ENCODE measurements at places on chromosomes 1 and 21.
A peak's percentile ranks its signal among the peaks of the same experiment; 100 is the strongest.

DNA sequence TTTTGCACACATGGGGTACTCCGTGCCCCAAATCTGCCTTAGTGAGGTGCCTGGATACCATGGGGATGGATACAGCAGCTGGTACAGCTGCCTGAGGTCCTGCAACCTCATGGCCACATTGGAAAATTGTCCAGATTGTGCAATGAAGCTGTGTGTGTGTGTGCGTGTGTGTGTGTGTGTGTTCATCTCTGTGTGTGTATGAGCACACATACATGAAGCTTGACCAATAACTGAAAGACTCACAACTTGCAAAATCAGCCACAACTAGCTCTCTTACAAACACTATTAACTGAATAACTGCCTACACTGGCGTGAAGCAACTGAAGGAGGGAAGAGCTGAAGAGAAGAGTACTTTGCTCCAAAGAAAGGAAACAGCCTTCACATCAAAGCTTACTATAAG lies 78.1 kb downstream of the ERG start:
- DNase-seq = no peak

DNA sequence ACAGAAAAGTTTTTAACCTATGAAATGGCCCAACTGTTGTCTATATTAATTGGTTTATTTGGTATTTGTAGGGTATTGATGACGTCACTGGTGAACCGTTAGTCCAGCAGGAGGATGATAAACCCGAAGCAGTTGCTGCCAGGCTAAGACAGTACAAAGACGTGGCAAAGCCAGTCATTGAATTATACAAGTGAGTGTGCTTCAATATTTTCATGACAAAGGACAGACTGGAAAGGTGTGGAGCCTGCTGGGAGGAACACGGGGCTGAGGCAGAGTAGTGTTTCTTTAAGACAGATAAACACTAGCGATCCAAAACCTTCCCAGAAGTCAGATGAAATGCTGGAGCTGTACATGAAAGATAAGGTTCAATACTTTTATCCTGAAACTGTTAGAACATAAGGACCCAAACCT lies 76.7 kb downstream of the AK4 start:
- DNase-seq = no peak

DNA sequence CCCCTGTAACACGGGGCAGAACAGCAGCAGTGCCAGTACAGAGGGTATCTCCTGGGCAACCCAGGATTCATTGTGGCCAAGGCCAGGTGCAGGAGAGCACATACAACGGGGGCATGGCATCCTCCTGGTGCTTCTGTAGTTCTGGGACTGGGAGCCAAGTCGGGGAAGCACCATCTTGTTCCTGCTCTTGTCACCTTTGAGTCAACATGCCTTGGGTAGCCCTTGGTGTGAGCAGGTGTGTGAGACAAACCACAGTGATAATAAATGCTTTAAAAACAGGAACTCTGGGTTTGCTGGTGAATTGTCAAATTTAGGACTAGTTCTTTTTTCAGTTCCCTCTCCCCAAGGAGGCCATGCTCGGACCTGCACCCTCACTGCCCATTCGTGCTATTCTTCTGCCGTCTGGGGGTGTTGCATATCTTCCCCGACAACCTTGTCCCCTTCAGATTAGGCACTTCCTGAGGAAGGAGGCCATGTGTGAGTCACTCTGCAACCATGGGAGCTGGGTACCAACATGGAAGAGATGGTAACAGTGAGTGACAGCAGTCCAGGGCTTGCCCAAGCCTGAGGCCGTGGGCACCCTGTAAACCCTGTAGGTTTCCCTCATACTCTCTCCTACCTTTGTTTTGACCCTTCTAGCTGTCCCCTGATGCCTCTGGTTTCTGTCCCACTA lies 150.2 kb downstream of the GRIK3 start:
- DNase-seq = no peak

GRCh38 chr1:59898927-59899326 lies 27.6 kb downstream of the CYP2J2 start:
- DNase-seq = no peak

DNA sequence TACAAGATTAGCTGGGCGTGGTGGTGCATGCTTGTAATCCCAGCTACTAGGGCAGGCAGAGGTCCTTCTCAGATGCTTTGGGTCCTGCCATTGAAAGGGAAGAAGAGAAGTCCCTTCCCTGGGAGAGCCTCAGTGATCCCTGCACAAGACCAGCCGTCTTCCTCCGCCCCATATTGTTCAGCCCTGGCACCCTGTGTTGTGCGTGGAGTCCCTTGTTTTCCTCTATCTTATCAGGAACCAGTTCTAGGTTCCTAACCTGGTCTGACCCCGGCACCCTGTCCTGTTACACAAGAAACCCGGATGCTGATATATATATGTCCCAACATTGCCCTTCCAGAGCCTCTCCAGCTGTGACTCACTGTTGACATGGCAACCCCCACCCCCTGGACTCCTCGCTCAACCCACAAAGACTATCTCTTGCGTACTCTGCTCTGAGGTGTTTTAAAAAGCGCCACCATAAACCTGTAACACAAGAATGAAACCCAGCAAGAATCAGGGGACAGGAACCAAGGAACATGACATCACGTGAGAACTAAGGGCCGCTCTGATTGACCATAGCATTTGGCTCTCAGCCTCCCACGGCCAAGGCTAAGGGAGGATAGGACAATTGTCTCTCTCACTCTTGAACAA lies 4.8 kb downstream of the MX2 start:
- DNase-seq = no peak

- no peak for DNase-seq
Observed at GRCh38 chr1:36834586-36834985, 199.7 kb downstream of the GRIK3 start.

DNA sequence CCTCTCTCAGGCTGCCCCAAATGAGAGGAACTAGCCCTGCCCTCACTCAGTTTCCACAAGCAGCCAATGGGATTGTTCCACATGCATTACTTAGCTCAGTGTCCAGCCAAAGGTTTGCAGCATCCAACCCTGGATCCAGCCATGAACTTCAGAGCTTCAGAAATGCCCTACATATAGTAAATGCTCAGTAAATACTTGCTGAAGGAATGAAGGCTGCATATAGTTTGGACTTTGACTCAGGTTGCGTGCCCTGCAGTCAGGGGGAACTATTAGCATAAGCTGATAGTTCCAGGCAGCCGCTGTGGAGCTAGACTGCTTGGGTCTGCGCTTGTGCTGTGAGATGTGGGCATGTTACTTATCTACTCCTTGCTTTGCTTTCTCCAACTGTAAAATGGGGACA lies 64.8 kb downstream of the NENF start:
- no peak for DNase-seq

DNA sequence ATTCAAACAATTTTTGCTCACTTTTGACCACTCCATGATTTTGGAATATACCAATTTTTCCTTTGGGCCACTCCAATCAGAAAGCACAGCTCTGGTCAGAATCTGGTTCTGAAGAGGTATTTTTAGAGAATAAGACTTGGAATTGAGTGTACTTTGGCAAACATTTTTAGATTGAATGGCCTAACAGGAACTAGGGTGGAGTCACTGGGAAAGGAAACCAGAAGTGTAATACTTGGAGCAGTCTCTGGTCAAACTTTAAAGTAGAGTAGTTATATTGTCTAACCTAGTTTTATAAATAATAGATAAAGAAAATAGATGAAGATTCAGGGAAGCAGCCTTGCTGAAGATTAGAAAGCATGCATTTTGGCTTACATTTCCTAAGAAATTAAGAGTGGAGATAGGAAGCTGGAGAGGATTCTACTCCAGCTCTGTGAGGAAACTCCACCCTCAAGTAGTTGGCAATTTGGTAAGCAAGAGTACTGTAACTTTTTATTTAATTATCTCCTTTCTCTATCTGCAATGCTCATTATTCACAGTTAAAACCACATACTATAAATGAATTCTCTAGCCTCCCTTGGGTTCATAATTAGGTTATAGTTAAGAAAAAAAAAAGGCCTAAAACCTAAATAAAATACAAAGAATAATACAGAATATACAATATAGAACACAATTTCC lies 15.8 kb downstream of the STIL start:
- DNase-seq = no peak

DNA sequence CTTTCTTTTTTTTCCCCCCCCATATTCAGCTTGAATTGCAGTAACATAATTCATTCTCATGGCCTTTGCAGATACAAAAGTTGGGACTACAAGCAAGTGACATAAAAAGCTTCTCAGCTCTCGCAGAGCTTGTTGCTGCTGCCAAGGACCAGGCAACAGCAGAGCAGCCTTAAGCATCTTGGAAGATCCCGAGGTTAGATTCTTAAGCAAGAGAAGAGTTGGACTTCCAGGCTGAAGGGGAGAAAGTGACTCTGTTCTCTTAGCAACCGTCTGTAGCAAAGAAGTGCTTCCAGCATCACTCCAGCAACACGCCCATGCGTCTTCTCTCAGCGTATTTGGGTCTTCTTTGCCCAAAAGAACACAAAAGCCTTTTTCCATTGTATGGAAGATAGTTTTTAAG lies 20.7 kb downstream of the AGT start:
- no peak for DNase-seq

DNA sequence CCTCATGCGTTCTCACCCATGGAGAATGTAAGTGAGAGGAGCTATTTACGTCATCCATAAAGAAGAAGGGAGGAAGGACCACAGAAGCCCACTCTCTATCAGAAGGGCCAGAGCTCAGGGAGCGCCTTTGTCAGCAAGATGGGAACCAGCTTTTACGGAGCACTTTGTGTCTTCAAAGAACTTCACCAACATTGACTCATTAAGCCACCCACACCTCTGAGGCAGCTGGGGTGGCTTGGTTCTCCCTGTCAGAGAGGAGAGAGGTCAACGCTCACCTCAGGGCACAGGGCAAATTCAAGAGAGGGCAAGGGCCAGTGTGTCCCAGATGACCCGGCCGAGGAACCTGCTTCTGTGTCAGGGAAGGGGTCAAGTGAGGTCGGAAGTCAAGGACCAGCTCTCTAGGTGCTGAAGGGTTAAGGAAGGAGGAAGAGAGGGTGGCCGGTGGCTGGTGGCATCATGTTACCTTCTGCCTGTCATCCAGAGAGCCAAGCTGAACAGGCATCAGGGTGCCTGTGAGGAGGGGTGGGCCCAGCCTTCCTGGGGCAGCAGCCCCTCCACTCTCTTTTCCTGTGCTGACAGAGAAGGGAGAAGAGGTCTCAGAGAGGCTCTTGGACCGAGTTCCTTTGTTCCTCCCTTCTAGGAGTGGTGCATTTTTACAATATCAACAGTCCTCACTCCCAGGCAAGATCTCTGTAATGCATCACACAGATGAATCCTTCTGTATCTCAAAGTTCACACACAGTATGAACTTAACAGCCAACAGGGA lies 109.0 kb downstream of the ETS2 start:
- DNase-seq = no peak

- DNase-seq = no peak
Observed at GRCh38 chr1:64162151-64162550, 41.3 kb upstream of the UBE2U start.

- no peak for DNase-seq
Observed at GRCh38 chr1:184610876-184611595, 143.6 kb downstream of the EDEM3 start.

GRCh38 chr1:51568231-51568935 lies 48.5 kb upstream of the OSBPL9 start:
- no peak for DNase-seq

DNA sequence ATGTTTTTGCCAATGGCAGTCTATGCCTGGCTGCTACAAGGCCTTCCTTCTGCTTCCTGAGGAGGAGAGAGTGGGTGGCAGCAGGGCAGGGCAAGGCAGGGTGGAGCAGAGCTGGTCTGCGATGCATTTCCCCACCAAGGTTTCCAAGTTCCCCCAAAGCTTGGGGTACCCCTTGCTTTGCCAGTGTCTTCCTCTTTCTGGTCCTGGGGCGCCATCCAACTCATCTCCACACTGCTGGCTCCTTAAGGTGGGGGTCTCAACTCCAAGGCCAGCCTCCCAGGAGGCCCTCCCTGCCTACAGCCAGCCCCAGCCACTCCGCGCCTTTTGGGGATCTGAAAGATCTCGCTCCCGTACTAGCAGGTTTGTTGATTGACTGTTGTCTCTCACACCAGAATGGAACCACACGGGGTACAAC lies 3.9 kb upstream of the SKI start:
- no peak for DNase-seq

DNA sequence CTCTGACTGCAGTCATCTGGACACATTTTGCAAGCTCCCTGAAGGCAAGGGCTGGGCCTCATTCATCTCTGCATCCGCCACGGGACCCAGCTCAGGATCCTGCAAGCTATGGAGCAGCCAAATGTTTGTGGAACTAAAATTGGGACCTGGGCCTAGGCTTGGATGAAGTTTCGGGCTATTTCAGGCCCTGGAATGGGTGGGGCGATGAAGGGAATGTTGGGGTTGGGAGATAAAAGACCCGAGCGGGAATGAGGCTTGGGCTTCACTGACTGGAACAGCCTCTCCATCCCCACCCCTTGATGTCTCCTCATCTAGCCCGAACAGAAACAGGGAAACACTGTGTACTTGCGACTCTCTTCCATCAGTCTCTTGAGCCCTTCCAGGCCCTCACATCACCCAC lies 7.3 kb upstream of the AHCYL1 start:
- no peak for DNase-seq

GRCh38 chr1:66446261-66447001 lies 87.5 kb upstream of the SGIP1 start:
- peak; percentile 79 for DNase-seq

- DNase-seq = no peak
Observed at GRCh38 chr1:119713749-119714456, 2.2 kb downstream of the PHGDH start.

GRCh38 chr1:6410248-6410893 lies 9.3 kb downstream of the HES2 start:
- no peak for DNase-seq

DNA sequence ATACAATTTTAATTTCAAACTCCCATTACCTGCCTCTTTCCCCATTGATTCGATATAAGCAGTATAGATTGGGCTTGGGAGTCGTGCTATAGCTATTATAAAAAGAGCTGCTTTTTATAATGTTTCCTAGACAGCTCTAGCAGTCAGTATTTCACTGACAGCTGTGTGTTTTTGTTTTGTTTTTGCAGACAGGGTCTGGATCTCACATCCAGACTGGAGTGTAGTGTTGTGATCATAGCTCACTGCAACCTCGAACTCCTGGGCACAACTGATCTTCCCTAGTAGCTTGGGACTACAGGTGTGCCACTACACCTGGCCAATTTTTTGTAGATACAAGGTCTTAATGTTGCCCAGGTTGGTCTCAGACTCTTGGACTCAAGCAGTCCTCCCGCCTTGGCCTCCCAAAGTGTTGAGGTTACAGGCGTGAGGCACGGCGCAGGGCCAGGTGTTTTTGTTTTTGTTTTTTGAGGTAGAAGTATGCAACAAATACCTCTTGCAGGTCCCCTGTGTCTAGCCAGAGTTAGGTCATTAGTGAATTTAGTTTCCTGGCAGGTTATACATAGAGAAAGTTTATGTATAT lies 1.7 kb downstream of the NASP start:
- DNase-seq = no peak

GRCh38 chr1:185792040-185792439 lies 57.8 kb downstream of the HMCN1 start:
- no peak for DNase-seq

DNA sequence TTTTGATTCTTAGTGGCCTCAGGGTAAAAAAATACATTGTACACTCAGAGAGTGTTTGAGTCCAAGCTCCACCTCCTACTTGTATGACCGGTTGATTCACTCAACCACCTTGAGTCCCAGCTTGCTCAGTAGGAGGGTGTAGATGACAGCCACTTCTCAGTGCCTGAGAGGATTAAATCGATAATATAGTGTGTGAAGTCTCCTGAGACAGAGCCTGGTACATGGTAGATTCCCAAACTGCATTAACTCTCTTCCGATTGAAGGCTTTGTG lies 38.4 kb downstream of the NCMAP start:
- DNase-seq = no peak

GRCh38 chr1:167533851-167534300 lies 15.5 kb upstream of the CD247 start:
- peak; percentile 65 for DNase-seq

Data from CD4-positive, alpha-beta T cell treated with Interleukin-4 for 4 hours (primary cell).